ENCODE measurements at places on chromosomes 4 and X.

GRCh38 chrX:118536204-118536603 is 40.6 kb downstream of the DOCK11 start:
- no peaks in the 10 kb centered on the region for H3K36me3 ChIP-seq
- no peak overlapping the region for H3K27ac ChIP-seq
- H3K4me1 ChIP-seq: peaks cover 49% of the 10 kb centered on the region
- H3K4me3 ChIP-seq: no peak overlapping the region

DNA sequence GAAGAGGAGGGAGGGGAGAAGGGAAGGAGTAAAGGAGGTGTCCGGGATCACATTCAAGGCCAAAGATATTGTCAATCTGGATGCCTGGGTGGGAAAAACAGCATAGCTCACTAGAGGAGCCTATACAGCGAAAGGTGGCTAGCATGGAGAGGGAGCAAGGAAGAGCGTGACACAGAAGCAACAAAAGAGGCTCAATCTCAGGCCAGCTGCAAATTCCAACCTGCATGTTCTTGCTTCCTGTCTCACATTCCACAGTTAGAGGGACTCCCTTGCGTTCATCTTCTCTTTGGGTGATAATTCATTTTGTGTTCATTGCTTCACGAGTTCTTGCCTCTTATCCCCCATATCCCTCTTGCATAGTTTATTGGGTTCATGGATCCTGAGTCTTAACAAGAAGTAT is 3.0 kb upstream of the CLNK start:
- no peaks in the 10 kb centered on the region for H3K4me1 ChIP-seq
- no peaks in the 10 kb centered on the region for H3K27me3 ChIP-seq
- H3K4me3 ChIP-seq: no peak overlapping the region
- no peaks in the 10 kb centered on the region for H3K36me3 ChIP-seq

DNA sequence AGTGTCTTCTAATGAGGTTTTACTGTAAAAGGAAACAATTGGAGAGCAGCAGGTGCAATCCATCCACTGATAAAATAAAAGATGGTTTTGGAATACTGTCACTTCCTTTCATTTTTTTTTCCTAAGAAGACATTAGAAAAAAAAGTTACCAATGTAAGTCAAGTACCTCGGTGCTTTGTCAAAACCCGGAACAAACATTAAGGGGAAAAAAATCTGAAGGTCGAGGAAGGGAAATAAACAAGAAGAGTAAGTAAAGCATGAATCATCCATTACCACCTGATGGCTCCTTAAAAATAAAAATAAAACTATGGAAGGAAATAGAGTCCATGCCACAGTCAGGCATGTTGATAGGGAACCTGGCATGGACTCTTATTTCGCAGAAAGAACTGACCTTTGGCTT is 15.3 kb upstream of the XPNPEP2 start:
- peaks cover 12% of the 10 kb centered on the region for H3K4me1 ChIP-seq
- no peak for DNase-seq
- H3K4me3 ChIP-seq: no peak overlapping the region
- no peaks in the 10 kb centered on the region for H3K27me3 ChIP-seq
- H3K27ac ChIP-seq: no peak overlapping the region

GRCh38 chr4:33395731-33396485 is 2675.7 kb downstream of the PCDH7 start:
- no peak overlapping the region for H3K4me3 ChIP-seq
- H3K4me1 ChIP-seq: no peaks in the 10 kb centered on the region
- H3K27me3 ChIP-seq: no peaks in the 10 kb centered on the region
- no peak overlapping the region for H3K27ac ChIP-seq
- no peak for DNase-seq

GRCh38 chr4:80538276-80538926 is 202.9 kb downstream of the CFAP299 start:
- peaks cover 14% of the 10 kb centered on the region for H3K4me1 ChIP-seq
- H3K4me3 ChIP-seq: no peak overlapping the region
- DNase-seq: no peak
- H3K36me3 ChIP-seq: no peaks in the 10 kb centered on the region
- H3K27me3 ChIP-seq: no peaks in the 10 kb centered on the region
- H3K27ac ChIP-seq: no peak overlapping the region

DNA sequence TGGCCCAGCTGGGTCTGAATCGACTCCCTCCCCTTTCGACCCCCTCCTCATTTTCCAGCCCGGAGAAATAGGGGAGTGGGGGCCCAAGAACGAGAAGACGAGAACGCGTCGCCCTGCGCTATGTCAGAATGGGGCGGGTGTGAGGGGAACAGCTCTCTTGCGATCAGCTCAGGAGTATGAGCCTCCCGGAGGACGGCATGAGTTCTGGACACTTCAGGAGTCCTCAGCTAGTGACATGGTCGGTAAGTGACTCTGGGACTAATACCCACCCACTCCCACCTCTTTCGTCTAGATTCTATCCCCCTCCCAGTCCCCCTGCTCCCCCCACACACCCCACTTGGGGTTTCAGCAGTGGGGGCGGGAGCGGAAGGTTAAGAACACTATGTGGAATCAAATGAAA is 944 bp downstream of the KLF8 start:
- no peak overlapping the region for H3K27ac ChIP-seq
- H3K4me1 ChIP-seq: no peaks in the 10 kb centered on the region
- no peaks in the 10 kb centered on the region for H3K36me3 ChIP-seq
- DNase-seq: no peak
- no peaks in the 10 kb centered on the region for H3K27me3 ChIP-seq

All from CD8-positive, alpha-beta memory T cell (primary cell).